ENCODE measurements at places on chromosomes 4 and X.
A peak's percentile ranks its signal among the peaks of the same experiment; 100 is the strongest.

DNA sequence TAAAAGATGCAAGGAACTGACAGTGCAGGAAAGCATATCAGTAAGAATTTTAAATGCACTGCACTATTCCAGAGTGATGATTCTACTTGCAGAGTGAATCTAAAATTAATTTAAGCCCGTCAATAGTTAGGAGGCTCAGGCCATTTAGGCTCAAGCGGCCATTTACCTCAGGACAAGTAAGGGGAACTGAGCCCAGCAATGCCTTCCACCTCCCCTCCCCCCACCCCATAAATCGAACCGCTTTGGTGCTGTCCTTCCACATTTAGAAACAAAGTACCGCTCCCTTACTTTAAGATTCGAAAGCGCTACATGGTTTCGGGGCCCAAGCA lies 665 bp downstream of the RBM41 start:
- no peak for DNase-seq

DNA sequence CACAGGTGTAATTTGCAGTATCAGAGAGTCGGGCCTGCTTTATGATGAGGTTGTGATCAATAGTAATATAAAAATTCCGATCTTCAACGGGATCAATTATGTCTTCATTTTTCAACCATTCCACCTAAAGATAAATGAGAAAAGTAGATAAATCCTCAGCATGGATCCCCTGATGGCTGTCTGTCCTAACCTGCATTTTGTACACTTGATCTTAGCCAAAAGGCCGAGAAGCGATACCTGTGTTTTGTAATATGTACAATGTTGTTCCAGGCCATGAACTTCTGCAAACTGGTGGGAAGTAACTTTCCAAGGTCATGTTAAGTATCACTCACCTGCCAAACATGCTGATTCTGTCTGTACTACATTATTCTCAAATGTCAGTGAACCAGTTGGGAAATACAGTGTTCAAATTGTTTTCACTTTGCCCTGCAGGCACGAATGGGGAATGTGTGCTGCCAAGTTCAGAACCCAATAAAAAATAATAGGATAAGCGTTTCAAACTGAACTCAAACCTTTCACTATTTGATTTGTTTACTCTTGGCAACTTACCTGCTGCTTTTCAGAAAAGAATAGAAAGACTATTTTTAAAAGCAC lies 298.1 kb downstream of the UNC5C start:
- peak; percentile 32 for DNase-seq

- DNase-seq: no peak
Measured at GRCh38 chrX:107551546-107551945, 76.8 kb upstream of the PRPS1 start.

- no peak for DNase-seq
Measured at GRCh38 chr4:83269256-83269655, 15.3 kb downstream of the COQ2 start.

DNA sequence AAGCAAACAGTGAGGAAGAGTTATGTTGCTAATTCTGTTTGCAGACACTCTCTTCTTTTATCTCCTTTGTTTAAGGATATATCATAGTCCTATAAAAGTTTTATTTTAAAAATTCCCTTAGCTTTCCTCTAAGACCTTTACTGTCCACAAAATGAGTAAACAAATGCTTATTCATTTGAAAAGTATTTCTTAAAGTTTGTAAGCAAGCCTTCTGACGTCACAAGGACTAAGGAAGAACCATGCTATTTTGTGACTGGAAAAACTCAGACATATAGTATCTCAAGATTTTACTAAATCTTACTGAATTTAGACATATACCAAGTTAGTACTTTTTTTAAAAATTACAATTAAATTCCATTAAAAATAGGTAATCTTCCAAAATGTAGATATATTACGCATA lies 5.2 kb upstream of the RBMXL3 start:
- DNase-seq: no peak

GRCh38 chr4:99578714-99579113 lies 4.1 kb downstream of the MTTP start:
- no peak for DNase-seq

DNA sequence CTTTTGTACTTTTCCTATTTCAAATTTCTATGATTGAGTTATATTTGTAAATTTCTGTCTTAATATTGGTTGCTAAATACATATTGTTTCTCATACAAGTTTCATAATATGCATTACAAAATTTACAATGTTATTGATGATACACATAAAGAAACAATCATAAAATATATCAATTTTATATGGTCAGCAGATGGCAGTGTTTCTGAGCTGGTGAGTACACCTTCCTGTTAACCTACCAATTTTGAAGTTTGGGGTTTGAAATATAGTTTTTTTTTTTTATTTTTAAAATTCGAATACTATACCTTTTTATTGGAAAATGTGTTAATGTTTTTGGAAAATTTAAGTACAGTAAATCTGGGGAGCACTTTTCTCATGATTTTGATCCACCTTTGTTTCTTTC lies 1953.1 kb upstream of the ADGRL3 start:
- no peak for DNase-seq

DNA sequence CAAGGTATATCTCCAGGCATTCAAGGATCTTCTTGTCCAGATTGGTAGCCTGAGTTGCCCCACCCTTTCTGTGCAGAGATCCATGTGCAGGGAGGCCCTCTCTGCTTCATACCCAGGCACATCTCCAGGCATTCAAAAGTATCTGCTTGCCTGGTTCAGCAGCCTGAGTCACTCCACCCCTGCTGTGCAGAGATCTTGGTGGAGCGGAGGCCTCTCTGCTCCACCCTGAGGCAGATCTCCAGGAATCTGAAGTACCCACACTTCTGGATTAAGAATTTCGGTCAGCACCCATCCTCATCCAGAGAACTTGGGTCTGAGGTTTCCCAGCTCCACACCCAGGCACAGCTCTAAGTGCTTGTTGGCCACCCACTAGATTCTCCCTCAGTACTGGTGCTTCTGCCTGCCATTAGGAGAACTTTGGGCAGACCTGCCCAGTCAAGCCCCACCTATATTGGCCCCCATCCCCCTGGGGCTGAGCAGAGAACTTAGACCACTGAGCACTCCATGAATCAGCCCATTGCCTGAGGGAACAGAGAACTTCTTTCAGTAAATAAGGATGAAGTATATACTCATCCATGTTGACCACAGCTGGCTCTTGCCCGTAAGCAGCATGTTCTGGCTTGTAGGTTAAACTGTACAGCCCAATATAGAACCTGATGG lies 199.5 kb upstream of the ZCCHC13 start:
- no peak for DNase-seq

DNA sequence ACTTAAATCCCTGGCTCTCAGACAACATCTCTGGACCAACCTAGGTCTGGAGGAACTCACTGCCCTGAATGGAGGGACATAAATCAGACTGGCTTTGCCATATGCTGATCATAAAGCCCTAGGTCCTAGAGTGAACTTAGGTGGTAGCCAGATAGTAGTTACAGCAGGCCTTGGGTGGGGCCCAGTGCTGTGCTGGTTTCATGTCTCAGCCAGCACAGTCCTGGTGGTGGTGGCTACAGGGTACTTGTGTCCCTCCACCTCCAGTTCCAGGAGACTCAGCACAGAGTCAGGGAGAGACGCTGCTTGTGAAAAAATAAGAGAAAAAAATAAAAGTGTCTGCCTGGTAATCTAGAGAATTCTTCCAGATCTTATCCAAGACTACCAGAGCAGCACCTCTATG lies 40.3 kb downstream of the GSX2 start:
- DNase-seq: no peak

DNA sequence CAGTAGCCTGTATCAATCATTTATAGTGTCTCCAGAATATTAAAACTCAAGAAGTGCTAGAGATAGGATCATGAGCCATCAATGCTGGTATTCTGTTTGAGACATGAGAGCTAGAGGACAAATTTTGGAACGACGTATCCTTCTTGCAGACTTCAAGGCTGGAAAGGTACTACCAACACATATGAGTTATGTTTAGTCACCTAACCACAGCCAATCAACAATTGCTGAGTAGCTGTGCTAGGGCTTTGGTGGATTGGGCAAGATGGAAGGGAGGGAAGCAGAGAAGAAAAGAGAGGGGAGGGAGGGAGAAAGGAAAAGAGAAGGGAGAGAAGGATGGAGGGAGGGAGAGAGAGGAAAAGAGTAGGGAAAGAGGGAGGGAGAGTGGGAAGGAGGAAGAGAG lies 21.6 kb upstream of the RAI2 start:
- DNase-seq: no peak

GRCh38 chr4:68748181-68748991 lies 67.4 kb upstream of the UGT2B10 start:
- DNase-seq: no peak

DNA sequence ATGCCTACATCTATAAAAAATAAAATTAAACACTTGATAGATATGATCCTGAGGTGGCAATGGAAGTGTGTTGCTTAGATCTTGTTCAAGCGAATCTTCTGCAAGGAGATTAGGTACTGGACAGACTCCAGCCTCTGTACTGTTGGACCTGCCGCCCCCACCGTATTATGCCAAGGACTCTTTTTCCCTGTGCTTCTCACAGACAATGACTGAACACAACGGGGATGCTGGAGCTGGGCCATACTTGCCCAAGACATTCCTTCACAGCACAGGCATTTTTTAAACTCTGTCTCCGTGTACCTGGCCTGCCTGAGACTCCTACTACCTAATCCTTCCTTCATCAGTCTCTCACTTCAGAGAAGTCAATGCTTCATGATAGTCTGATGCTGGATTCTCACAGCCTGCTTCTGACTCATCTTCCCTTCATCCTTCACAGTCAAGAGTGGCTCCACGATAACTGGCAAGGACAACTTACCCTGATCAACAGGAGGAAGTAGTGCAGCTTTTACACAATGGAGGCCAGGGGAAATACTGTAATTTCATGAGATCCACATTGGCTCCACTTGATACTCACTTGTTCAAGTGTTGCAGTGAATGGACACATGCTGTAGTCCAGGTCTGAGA lies 754.6 kb upstream of the AGA start:
- no peak for DNase-seq
